ENCODE measurements at places on chromosomes 12 and 14.

DNA sequence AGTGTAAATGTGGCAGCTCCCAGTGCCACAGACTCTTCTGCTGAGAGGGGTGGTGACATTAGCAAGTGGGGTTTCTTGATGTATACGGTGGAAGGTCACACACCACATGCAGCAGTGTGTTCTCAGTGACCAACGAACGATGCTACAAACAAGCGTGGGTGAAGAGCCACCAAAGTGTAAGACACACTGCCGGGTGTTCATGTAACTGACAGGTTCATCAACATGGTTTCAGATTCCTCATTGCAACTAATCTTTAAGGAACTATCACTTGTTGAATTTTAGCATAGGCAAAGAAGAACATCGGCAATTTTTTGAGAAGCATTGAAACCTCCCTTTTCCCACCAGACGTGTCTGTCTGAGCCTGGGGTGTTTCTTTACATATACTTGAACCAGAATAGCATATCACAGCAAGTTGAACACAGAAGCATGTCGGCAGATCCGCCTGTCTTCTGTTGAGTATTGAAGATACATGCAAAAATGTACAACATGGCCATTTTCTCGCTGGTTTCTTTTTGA, 58.8 kb downstream of the PPP2R5C start:
- no peak for DNase-seq

DNA sequence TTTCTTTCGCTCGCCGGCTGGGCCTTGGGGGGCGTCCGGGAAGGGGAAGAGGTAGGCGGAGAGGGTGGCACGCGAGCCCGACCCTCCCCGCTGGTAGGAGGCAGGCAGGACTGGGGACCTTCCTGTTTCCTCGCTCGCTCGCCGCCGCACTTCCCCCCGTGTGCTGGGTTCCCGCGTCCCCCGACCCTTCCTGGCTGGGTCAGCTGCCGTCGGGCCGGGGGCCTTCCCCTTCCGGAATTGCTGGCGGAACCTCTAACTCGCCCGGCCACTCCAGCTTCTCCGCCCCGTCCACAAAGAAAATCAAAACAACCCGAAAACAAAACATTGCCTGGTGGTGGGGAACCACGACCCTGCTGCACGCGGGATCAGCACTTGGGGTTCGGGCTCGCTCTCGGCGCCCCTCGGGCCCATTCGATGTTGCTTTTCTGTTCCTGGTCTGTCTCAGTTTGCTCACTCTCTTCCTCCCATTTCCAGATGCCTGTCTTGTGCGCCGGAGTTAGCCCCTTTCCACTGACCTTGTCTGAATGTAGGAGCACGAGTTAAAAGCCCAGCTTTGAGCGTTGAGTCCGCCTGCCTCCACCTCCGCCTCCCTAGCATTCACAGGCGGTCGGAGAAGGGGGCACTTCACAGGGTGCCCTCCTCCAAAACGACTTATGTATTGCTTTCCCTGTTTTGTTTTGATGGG, 581 bp downstream of the PAPOLA start:
- DNase-seq: peak; percentile 57

DNA sequence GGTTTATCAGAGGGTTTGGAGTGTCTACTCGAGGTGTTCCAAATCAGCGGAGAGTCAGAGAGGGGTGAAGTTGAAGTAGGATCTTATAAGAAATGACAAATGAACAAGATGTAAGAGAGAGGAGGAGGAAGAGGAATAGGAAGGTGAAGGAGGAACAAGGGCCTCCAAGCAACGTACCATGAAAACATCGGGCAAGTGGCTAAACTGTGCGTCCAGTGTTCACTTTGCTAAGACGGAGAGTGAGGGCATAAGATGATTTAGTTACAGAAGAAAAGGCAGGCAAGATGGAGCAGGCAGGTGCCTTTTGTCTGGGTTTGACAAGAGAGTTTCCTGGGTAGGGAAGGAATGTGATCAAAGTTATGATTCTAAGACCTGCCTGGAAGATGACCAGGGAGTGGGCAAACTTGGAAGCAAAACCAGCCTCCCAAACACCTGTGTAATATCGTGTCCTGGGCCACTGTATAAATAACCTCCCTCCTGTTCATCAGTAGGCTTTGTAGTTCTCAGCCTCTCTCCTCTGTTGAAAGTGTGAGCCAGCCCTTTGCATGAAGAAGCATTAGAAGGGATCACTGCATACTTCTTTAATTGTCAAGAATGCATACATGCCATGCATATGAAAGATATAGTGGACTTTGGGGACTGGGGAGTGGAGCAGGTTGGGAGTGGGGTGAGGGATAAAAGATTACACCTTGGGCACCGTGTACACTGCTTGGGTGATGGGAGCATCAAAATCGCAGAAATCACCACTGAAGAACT, 111.4 kb downstream of the ZFP36L1 start:
- no peak for DNase-seq

- DNase-seq: peak; percentile 23
These were observed 23.2 kb upstream of the RAP1B start for GRCh38 chr12:68587448-68587873.

DNA sequence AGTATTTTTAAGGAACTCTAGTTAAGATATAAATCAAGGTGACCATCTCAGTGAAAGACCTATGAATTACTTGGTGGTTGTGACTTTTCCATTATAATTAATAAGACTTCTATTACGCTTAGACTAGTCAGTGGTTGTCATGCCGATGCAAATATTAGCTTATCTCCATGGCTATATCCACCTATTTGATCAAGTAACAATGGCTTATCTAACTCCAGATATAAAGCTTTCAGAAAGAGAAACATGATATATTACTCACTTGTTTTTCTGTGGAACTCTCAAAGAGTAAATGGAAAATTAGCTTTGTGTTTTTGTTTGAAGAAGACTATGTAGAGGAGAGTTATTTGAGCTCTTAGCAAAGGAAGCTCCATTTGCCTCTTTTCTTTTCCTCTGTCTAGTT, 323.8 kb upstream of the DCN start:
- DNase-seq: no peak

Data from AG20443 (cell line).